ENCODE measurements at places on chromosomes 5 and 9. TPM values are rescaled to one million over a fixed set of nuclear protein-coding genes. Genes with fewer than 3 reads are reported as not detected.

The CCDC112 gene
- total RNA-seq = 8.1 TPM

The PDCD1LG2 gene
- 0.13 TPM for total RNA-seq

The PCDHGA6 gene
- total RNA-seq = 0.13 TPM

The ZNF354C gene
- total RNA-seq = 0.80 TPM

The CCDC192 gene
- total RNA-seq = not detected

The PCYOX1L gene
- total RNA-seq = 2.8 TPM

The VCAN gene
- total RNA-seq = 12.7 TPM

The PCDHB5 gene
- 1.4 TPM for total RNA-seq

The PLEKHG4B gene
- 1.2 TPM for total RNA-seq

The IL4 gene
- not detected for total RNA-seq

The YTHDC2 gene
- 5.1 TPM for total RNA-seq

The FOXI1 gene
- total RNA-seq = not detected

The EIF4E1B gene
- not detected for total RNA-seq

The ROR2 gene
- total RNA-seq = 1.6 TPM

The SLC2A6 gene
- total RNA-seq = 20.2 TPM

The GOLGA1 gene
- total RNA-seq = 10.4 TPM

The TNFSF15 gene
- 0.17 TPM for total RNA-seq

The PCDHA6 gene
- total RNA-seq = not detected

All from A549 treated with GW870086 at 1 μM for 4 hours (cell line).